Kidney (tissue), 22 donors: ENCODE measurements at places on chromosomes 12 and 14. TPM values are rescaled to one million over a fixed set of nuclear protein-coding genes. Genes with fewer than 3 reads are reported as not detected.
A peak's percentile ranks its signal among the peaks of the same experiment; 100 is the strongest.

Gene PIWIL1
- 0.15 TPM for polyA plus RNA-seq

Gene CIROP
- polyA plus RNA-seq, result not detected

Gene SLC4A8
- 3.4 TPM for polyA plus RNA-seq

Gene PZP
- not detected for polyA plus RNA-seq

Gene CLBA1
- 13.2 TPM for polyA plus RNA-seq

Gene SIX6
- not detected for polyA plus RNA-seq

GRCh38 chr14:84789012-84789411 lies 740.9 kb upstream of the FLRT2 start:
- no peak for DNase-seq

DNA sequence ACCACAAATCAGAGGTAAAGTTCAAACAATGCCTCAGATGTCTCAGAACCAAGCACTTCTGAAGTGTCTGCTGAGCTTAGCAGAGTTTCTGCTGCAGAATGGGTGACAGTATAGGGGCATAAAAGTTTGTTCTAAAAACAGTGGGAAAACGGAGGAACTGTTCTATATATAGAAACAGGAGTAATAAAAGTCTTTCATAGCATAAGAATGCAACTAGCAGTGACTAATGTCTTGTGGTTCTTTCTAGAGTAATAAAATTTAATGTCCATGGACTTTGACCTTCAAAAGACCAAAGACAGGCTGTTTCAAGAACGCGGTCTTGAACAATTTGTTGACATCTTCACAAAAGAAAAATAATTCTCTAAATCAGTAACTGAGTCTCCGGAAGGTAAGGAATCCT lies 107.5 kb upstream of the FAR2 start:
- DNase-seq, result peak; percentile 57

GRCh38 chr12:107118624-107119023 lies 25.3 kb upstream of the CRY1 start:
- DNase-seq, result no peak

- DNase-seq, result peak; percentile 96
Observed at GRCh38 chr12:132506328-132507160, 16.6 kb downstream of the FBRSL1 start.

DNA sequence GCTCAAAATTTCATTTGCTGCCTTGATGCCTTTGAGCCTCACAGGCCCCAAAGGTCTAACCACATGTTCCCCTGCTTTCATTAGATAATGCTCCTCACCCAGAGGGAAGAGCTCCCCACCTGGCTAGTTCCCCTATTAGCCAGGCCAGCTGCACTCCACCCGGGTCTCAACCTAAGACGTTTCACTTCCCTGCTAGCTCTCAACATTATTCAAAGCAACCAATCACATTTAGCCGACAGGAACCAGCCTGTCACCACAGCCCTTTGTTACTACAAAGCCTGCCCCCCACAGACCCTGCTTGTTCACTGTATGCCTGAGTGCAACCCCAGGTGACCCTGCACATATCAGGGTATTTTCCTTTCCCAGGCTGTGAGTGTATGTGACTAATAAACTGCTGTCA lies 78.6 kb downstream of the SLC15A5 start:
- no peak for DNase-seq

DNA sequence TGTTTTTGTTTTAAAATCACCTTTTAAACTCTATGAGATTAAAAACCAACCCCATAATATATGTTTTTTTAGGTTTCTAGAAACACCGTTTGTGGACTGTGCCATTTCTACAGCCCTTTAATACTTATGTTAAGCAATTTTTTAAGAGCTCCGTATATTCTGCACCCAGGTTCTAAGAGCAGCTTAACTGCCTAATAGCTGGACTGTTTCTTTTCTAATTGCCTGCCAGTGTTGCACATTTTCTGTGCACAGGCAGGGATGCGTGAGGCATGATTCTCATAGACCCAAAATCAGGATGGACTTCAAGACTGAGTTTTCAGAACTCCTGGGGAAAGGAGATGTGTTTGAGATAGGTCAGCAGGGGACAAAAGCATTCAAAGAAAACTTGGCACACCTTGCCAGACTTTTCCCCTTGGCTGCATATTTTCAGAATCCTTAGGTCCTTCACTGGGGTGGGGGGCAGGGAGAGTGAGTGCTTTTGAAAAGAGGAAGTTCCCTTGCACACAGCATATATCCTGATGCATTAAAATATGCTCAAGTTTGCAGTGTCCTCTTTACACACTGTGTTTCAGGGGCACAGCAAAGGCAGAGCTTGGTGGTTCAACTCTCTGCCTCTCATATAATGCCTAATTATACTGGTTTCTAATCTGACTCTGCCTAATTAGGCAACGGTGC lies 27.9 kb downstream of the TMEM30B start:
- no peak for DNase-seq

DNA sequence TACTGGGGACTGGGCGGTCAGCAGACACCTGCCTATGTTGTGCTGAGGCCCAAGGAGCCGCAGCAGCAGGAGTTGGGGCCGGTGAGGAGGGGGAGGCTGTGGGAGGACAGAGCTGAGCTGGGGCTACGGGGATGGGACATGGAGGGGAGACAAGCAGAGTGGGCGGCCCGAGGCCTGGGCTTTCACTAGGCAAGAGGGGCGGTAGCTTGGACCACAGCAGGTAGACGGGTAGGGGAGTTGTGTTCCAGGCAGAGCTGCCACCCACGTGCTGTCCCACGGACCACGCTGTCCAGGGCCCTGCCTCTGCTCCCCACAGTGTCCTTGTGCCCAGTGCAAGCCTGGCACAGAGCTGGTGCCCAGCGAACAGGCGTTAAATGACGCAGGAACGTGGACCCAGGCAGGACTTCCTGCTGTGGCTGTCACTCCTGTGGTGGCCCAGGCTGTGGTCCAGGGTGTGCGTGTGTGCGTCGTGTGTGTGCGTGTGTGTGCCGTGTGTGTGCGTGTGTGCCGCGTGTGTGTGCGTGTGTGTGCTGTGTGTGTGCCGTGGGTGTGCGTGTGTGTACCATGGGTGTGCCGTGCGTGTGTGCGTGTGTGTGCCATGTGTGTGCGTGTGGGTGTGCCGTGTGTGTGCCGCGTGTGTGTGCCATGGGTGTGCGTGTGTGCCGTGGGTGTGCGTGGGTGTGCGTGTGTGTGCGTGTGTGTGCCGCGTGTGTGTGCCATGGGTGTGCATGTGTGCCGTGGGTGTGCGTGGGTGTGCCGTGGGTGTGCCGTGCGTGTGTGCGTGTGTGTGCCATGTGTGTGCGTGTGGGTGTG lies 6.8 kb downstream of the CEP170B start:
- no peak for DNase-seq

DNA sequence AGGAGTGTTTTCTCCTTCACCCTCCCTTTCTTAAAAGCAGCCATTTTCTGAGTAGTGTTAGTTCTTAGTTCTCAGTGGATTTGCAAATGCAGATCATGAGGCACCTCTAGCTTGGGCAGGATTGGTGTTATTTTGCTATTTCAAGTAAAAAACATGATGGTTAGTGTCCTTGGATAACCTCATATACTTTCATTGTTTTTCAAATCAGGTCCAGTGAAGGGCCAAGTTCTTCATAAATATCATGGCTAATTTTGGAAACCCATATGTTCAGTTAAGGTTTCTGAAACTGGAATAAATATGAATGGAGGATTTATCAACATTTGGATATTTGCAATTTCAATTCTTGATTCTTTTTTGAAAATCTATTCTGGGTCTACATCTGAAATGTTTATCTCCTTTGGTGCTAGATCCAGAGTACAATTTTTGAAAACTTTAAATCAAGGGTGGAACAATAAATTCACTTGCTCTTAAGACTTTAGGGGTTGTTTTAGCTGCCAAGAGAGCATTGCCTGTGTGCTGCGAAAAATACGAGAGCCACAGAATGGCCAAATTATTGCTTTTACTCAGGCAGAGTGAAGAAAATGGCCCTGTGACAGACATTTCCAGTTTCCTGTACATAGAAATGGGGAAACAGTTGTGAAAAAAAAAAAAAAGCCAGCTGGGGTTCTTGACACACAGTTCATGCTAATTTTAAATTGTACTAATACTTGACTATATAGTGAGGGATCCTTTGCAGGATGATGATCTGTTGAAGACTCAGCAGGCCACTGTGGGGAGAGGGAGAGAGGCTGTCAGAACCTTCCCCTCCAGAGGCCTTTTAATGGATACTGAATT lies 104.6 kb downstream of the BICD1 start:
- no peak for DNase-seq

DNA sequence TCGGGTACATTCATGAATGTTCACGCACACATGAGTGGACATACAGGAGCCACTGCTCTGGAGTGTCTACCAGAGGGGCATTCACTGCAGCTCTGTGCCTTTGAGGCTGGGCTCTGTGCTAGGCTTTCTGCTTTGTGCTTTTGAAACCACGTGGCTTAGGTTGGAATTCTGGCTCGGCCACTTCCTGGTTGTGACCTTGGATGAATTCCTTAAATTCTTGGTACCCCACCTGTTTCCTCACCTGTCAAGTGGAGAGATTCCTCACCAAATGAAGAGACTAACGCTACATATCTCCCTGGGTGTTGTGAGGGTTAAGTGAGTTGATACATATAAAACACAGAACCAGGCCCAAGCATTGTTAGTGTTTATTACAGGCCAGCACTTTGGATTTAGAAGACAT lies 842.8 kb downstream of the VRK1 start:
- DNase-seq, result no peak

GRCh38 chr12:127550271-127550670 lies 716.7 kb upstream of the TMEM132C start:
- DNase-seq, result no peak
